Natural killer cell treated with Interleukin-12 subunit alpha and Interleukin-12 subunit beta and Interleukin-15 and Interleukin-18, amount 100 ng/mL, for 72 hours (primary cell): ENCODE measurements at places on chromosomes 6 and 20. TPM values are rescaled to one million over a fixed set of nuclear protein-coding genes. Genes with fewer than 3 reads are reported as not detected.

LRRC1 gene
- total RNA-seq: 3.0 TPM

ZSCAN23 gene
- 1.5 TPM for total RNA-seq

TULP4 gene
- total RNA-seq: 16.5 TPM

TAAR9 gene
- total RNA-seq: not detected

DDO gene
- total RNA-seq: 0.33 TPM

STMND1 gene
- not detected for total RNA-seq

TAGAP gene
- total RNA-seq: 46.8 TPM

SEL1L2 gene
- total RNA-seq: not detected

VNN1 gene
- 0.83 TPM for total RNA-seq

MDC1 gene
- total RNA-seq: 64.1 TPM

EFCAB8 gene
- 3.1 TPM for total RNA-seq

KCNK16 gene
- not detected for total RNA-seq

TFAP2D gene
- total RNA-seq: not detected

RIPOR2 gene
- total RNA-seq: 88.4 TPM

SLC22A2 gene
- not detected for total RNA-seq

TRAPPC3L gene
- not detected for total RNA-seq

KCNB1 gene
- not detected for total RNA-seq

TRMT11 gene
- 23.7 TPM for total RNA-seq

KIFC1 gene
- total RNA-seq: 115 TPM
